ENCODE measurements at places on chromosomes 6 and 20. TPM values are rescaled to one million over a fixed set of nuclear protein-coding genes. Genes with fewer than 3 reads are reported as not detected.

DNA sequence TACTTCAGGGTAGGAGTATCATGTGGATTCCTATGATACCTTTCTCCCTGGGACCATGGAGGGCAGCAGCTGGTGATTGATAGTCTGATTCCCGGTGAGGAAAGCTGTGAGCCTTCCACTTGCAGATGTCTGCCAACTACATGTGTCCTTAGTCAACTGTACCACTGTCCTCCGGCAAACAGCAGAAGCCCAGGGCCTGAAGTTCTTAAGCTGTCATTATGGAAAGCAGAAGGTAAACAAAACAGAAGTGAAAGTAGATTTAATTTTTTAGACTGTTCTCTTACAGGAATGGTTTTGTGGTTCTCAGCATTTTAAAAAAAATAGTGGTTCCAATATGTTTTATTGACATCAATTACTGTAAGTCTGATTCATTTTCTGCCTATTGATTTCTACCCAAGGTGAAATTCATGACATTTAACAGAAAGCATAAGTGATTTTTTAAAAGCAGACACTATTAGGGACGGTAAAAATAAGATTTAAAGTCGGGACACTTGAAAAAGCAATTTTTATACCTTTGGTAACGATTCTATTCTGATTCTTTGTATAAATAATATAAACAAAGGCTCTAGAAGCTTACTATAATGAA is 36.6 kb downstream of the PTPN1 start:
- H3K4me1 ChIP-seq, result peaks cover 62% of the 10 kb centered on the region
- peaks cover 41% of the 10 kb centered on the region for H3K36me3 ChIP-seq
- peak overlapping the region; percentile 85 for H3K4me3 ChIP-seq
- no peaks in the 10 kb centered on the region for H3K27me3 ChIP-seq

GRCh38 chr20:12093057-12093796 is 175.5 kb downstream of the BTBD3 start:
- DNase-seq, result no peak
- H3K4me1 ChIP-seq, result no peaks in the 10 kb centered on the region
- no peaks in the 10 kb centered on the region for H3K27me3 ChIP-seq
- H3K27ac ChIP-seq, result no peak overlapping the region
- H3K4me3 ChIP-seq, result no peak overlapping the region

GRCh38 chr6:158514176-158514575 is 45.7 kb upstream of the TMEM181 start:
- DNase-seq, result no peak
- peaks cover 35% of the 10 kb centered on the region for H3K4me1 ChIP-seq
- no peaks in the 10 kb centered on the region for H3K36me3 ChIP-seq

DNA sequence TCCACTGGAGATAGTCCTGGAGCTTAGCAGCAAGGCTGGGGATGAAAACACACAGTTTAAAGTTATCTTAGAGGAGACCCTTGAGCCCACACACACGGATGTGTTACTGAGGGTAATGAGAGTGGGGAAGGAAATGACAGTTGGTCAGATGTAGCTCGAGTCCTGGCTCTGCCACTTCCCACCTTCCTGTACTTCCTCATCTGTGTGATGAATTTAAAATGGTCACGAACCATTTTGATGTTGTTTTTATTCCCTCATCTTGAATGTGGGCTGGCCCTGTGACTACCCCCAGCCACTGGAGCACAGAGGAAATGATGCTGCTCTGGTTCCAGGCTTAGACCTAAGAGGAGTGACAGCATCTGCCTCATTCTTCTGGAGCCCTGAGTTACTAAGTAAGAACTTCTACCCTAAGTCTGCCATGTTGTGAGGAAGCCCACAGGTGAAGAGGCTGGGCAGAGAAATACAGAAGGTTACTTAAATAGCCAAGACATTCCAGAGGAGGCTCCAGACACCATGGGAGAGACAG is 141.2 kb downstream of the NRN1 start:
- H3K27me3 ChIP-seq, result peaks cover 2% of the 10 kb centered on the region
- DNase-seq, result no peak
- peak overlapping the region; percentile 47 for H3K4me3 ChIP-seq
- H3K4me1 ChIP-seq, result peaks cover 37% of the 10 kb centered on the region

GRCh38 chr6:105994591-105995390 is 91.3 kb upstream of the PRDM1 start:
- peak overlapping the region; percentile 84 for H3K4me3 ChIP-seq
- DNase-seq, result peak; percentile 62
- H3K27ac ChIP-seq, result peak overlapping the region; percentile 51
- H3K36me3 ChIP-seq, result peaks cover 2% of the 10 kb centered on the region
- peaks cover 73% of the 10 kb centered on the region for H3K27me3 ChIP-seq
- peaks cover 29% of the 10 kb centered on the region for H3K4me1 ChIP-seq

GRCh38 chr20:50188879-50189680 is 1.6 kb upstream of the CEBPB start:
- H3K27ac ChIP-seq, result peak overlapping the region; percentile 56
- peaks cover 15% of the 10 kb centered on the region for H3K36me3 ChIP-seq
- peak overlapping the region; percentile 25 for H3K4me3 ChIP-seq
- no peak for DNase-seq

- no peak overlapping the region for H3K4me3 ChIP-seq
- H3K4me1 ChIP-seq, result no peaks in the 10 kb centered on the region
- no peak for DNase-seq
- H3K27ac ChIP-seq, result no peak overlapping the region
- no peaks in the 10 kb centered on the region for H3K36me3 ChIP-seq
Observed at GRCh38 chr6:33762713-33763112, 16.0 kb upstream of the IP6K3 start.

DNA sequence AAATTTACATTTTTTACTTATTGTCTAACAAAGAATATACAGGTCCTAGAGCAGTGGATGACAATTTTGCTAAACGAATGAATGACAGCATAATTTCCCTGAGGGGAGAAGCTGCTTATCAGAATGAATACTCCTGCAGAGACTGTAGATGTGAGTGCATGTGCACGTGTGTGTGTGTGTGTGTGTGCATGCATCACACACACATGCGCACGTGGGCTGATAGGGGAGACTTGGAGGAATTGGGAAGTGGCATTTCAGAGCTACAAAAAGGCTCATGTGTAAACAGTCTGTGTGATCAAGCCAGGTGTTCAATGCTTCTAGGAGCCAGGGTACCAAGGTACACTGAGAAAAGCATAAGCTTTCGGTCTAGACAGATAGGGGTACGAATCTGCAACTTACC is 93.5 kb upstream of the SASH1 start:
- no peak for DNase-seq
- H3K27ac ChIP-seq, result no peak overlapping the region
- peaks cover 2% of the 10 kb centered on the region for H3K27me3 ChIP-seq
- no peak overlapping the region for H3K4me3 ChIP-seq
- H3K4me1 ChIP-seq, result no peaks in the 10 kb centered on the region

DNA sequence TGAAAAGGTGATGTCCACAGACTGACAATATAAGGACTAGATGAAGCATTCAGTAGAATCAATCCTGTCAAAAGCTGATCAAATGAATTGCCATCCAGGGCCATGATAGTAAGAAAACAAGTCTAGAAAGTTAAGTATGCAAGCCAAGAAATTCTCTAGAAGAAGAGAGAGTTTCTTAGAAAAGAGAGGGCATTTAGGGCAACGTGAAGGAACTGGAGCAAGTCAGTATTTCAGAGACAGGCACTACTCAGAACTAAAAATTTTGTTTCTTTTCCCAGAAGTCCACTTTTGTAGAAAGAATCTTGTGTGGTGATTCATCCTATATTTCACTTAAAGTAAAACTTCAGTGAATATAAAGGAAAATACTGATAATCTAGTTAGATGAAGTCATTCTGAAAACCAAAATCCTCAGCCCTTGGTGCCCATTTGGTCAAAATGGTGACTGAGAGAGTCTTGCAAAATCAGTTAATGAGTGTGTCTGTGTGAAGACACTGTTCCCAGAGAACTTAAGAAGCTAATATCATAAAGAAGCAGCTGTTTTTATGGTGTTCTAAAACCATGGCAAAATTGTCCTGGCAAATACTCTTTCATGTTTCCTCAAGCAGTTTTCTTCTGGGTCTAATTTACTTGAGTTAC is 82.2 kb downstream of the COL19A1 start:
- H3K27ac ChIP-seq, result no peak overlapping the region
- H3K4me1 ChIP-seq, result no peaks in the 10 kb centered on the region
- H3K4me3 ChIP-seq, result no peak overlapping the region

DNA sequence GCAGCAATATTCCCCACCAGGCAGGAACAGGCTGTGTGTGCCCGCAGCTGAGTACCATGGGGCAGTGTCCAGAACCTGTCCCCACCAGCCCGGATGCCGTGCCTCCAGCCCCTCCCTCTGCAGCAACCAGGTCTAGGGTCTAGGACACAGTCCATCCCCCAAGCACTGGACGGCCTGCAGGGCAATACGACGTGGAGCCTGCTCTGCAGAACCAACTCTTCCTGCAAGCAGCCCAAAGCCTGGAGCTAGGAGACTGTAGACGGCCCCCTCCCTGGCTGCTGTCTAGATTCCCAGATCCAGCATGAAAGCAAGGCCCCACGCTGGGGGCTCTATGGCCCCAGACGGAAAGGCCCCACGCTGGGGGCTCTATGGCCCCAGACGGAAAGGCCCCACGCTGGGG is 128.2 kb upstream of the AFDN start:
- DNase-seq, result no peak
- no peaks in the 10 kb centered on the region for H3K36me3 ChIP-seq
- peaks cover 38% of the 10 kb centered on the region for H3K27me3 ChIP-seq
- H3K4me1 ChIP-seq, result peaks cover 17% of the 10 kb centered on the region

- DNase-seq, result no peak
- H3K27me3 ChIP-seq, result peaks cover 2% of the 10 kb centered on the region
- no peak overlapping the region for H3K27ac ChIP-seq
- no peaks in the 10 kb centered on the region for H3K4me1 ChIP-seq
- no peak overlapping the region for H3K4me3 ChIP-seq
Observed at GRCh38 chr6:154500769-154501577, 9.5 kb downstream of the CNKSR3 start.

GRCh38 chr6:117607511-117607910 is 5.2 kb upstream of the GOPC start:
- H3K27me3 ChIP-seq, result peaks cover 6% of the 10 kb centered on the region
- DNase-seq, result no peak
- peaks cover 8% of the 10 kb centered on the region for H3K4me1 ChIP-seq

DNA sequence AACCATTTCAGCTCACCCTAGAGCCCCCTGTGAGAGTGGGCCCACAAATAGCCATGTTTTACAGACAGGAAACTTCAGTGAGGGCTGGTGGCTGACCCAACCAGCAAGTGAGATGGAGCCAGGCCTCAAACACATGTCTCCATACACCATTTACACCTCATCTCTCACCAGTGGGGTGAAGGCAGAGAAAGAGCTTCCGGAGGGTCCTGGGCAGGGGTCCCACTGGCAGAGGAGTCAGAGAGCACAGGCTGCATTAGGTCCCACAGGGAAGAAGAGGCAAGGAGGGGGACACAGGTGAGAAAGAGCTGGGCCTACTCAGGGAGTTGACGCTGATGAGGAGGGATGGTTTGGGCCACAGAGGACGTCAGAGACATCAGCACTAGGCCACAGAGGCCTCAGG is 172.6 kb downstream of the VEGFA start:
- H3K27me3 ChIP-seq, result peaks cover 3% of the 10 kb centered on the region
- no peak for DNase-seq

- H3K27ac ChIP-seq, result no peak overlapping the region
- no peak overlapping the region for H3K4me3 ChIP-seq
- H3K27me3 ChIP-seq, result no peaks in the 10 kb centered on the region
Observed at GRCh38 chr20:47574616-47575364, 73.1 kb downstream of the NCOA3 start.

The SERPINB1 gene
- 59.8 TPM for total RNA-seq

The FRS3 gene
- 6.2 TPM for total RNA-seq

The SLC22A3 gene
- not detected for total RNA-seq

The RIPOR3 gene
- total RNA-seq, result not detected

The TMEM151B gene
- not detected for total RNA-seq
